ENCODE measurements at places on chromosomes 7 and 10.

- DNase-seq: no peak
These were observed 1.9 kb downstream of the HOXA9 start for GRCh38 chr7:27163288-27164044.

GRCh38 chr10:101067356-101068083 is 5.7 kb downstream of the KAZALD1 start:
- peak; percentile 53 for DNase-seq

DNA sequence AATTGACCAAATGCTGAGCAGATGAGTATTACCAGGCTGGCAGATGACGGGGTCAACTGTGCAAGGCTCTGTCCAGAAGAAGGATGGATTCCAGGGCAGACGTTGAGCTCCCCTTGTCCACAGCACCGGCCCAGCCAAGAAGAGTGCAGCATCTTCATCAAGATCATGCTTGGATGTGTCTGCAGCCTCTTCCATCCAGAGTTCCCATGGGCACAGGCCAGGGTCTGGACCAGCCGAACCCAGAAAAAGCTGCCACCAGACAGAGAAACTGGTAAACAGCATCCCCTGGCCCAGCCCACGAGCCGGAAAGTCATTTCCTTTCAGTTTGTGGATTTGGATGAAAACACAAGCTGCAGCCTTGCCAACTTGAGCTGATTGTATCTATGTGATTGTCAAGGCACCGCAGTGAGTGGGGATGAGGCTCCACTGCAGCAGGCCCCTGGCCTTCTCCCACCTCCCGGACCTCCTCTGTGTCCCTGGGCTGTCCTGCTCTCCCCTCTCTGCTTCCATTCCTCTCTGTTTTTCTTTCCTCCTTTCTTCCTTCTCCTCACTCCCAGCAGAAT is 321.8 kb downstream of the TCERG1L start:
- DNase-seq: no peak

DNA sequence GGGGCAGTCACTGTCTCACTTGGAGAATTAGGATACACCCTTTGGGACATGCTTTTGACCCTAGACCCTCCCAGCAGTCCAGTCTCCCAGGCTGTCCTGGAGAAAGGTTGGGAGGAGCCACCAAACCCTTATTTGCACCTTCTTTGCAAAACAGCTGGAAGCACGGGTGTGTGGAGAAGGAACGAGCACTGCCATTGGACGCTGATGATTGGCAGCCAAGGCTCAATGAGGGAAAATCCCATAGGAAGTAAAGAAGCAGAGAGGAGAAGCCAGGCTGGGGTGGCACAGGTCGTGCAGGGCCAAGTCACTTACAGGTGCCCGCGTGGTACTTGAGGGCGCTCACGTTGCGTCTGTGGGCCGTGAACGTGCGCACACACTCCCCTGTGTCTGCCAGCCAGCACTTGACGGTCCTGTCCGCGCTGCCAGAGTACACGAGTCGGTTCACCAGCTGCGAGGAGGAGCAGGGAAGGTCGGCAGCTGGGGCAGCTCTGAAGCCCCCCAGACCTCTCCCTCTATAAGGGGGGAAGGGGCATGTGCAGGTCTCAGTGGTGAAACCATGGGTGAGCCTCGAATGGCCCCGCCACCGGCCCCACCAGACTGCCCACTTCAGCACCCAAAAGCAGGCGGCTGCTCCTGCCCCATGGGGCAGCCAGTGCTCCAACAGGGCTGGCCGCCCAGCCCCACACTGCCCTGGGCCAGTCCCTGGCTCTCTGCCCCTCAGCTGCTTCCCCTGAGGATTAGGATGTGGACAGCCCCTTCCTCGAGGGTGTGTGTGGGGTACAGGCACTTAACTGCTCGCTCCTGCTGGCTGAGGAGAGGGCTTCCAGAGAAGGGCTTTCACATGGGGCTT is 24.8 kb downstream of the WDR86 start:
- no peak for DNase-seq

- DNase-seq: no peak
These were observed 587 bp upstream of the UNCX start for GRCh38 chr7:1232103-1232466.

DNA sequence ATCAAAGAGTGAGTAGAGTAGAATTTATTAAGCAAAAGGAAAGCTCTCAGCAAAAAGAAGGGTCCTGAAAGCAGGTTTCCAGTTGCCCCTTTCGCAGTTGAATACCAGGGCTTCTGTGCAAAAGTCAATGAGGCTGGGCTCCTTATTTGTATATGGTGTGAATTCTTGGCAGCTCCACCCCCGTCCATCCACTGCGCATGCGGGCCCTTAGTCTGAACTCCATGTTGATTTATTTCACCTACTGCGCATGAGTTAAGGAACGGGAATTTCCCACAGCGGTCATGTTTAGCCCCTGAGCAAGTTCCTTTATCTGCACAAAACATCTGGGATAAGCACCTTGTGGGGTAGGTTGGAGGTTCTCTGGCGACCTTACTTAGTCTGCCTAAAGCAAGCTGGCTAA is 325.6 kb downstream of the ZWINT start:
- DNase-seq: no peak

All from activated naive CD4-positive, alpha-beta T cell (primary cell).